ENCODE measurements at places on chromosomes 11 and 22.

GRCh38 chr22:49894322-49895054 is 23.8 kb downstream of the ALG12 start:
- no peak for DNase-seq

GRCh38 chr11:76239483-76240160 is 33.3 kb upstream of the WNT11 start:
- DNase-seq, result no peak

DNA sequence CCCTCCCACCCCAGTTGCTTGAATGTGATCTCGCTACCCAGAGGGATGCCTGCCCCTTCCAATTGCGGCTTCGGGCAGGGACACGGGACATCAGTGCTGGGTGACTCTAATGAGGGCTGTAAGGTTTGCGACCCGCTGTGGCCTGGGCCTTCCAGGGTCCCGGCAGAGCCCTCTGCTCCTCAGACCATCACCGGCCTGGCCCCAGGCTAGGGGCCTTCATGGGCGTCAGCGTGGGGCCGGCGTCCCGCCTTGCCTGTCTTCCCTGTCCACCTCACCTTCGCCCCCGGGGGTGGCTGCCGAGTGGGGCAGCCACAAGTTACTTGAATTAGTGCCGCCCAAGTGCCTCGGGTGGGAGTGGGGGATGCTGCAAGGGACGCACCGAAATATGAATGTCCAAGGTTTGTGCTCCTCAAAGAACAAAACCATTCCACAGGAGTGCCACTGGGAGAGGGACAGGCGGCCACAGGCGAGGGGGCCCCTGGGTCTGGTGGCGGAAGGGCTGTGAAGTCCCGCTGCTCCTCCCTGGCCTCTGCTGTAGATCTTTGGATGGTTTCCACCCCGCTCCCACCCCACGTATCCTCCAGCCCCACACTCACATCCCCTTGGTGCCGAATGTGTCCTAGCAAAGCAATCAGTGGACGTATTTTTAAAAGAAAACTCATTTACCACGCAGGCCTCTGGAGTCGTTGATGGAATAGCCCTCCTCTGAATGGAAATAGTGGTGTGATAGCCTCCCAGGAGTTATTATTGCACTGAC is 317.1 kb downstream of the NTM start:
- DNase-seq, result no peak

DNA sequence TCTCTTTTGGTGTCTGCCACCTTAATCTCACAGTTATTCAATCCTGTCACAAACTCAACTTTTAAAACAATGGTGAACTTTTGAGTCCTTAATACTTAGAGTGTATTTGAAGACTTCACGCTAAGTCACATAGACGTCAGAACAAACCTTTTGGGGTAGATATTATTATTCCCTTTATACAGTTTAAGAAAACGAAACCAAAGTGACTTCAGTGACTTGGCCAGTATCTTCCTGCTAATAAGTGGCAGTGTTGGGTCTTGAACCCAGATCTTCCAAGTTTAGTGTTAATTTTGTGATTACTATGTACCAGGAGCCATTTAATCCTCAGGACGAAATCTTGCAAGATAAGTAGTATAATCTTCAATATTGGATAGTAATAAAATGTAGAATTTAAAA is 691 bp downstream of the CEP295 start:
- DNase-seq, result no peak

GRCh38 chr11:18775492-18776292 is 15.9 kb downstream of the PTPN5 start:
- DNase-seq, result peak; percentile 25

GRCh38 chr22:49040111-49040510 is 787.6 kb downstream of the BRD1 start:
- no peak for DNase-seq

DNA sequence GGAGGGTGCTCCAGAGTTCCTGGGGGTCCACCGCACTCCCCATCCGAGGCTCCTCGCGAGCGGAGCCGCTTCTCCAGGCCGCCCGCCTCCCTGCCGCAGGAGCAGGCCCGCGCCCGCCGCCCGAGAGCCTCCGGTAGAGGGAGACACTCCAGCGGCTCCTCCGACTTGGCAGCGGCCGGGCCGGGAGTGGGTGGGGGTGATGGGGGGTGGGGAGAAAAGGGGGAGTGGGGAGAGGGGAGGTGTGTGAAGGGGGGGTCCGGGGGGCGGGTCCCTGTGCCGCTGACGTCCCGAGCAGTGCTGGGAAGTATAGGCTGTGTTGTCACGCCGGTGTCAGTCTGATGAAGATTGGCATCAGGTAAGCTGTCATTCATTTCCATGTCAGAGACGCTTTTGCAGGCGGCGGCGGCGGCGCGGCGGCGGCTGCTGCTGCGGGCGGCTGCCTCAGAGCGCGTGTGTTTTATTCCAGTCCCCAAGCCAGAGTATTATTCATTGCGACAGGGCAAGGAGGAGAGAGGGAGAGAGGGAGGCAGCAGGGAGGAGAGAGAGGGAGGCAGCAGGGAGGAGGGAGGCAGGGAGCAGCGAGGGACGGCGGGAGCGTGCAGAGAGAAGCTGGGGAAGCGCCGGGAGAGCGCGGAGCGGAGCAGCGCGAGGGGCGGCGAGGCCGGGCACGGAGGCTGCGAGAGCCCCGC is at the start of gene PKNOX2:
PKNOX2 (plus strand) TSS at position 330 of the 689 bp plus-strand sequence. CDS start 186,555 bp downstream, outside the sequence.
- DNase-seq, result no peak

DNA sequence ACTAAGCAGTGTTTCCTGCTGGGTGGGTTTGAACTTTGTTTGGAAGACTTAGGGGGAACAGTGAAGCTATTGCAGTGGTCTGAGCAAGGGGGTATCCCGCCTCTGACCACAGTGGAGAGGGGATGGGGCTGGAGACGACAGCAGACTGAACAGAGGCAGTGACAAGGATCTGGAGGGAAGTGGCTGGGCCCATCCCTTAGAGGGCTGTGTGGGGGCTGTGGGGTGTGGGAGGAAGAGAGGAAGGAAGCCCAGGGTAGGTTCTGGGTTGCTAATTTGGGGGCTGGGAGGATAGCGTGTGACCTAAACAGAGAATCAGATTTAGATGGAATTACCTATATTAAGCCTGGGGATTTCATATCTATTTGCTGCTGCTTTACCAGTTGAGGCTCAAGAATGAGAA is 70.7 kb downstream of the BMAL1 start:
- no peak for DNase-seq

DNA sequence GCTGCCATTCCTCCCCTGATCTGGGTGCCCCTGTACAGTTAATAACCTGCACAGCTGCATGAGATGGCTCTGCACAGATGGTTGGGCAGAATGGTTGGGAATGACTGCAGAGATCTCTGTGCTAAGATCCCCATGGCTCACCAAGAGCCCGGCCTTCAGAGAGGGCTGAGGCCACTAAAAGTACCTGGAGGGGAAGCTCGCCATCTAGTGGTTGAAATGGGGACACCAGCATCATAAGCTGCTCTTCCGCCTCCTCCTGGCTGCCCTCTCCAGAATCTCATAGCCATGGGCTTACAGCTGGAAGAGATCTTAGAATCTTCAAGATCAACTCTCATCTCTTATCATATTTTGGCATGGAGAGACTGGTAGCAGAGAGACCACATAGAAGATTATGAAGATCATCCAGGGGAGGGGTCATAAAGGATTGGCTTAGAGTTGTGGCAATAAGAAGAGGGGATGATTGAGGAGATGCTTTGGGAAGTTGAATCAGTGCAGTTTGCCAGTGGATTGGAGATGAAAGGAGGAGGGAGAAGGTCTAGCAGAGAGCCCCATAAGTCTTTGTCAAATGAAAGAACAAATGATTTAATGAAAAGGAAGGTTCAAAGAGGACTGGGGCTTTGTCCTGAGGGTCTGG is 22.0 kb upstream of the TLCD5 start:
- DNase-seq, result peak; percentile 47

GRCh38 chr22:28894807-28895206 is 11.4 kb downstream of the ZNRF3 start:
- DNase-seq, result no peak

Measured in GM18507 (cell line).